ENCODE measurements at places on chromosomes 5 and 9.

GRCh38 chr9:97673922-97674321 lies 23.2 kb downstream of the XPA start:
- no peak for DNase-seq

DNA sequence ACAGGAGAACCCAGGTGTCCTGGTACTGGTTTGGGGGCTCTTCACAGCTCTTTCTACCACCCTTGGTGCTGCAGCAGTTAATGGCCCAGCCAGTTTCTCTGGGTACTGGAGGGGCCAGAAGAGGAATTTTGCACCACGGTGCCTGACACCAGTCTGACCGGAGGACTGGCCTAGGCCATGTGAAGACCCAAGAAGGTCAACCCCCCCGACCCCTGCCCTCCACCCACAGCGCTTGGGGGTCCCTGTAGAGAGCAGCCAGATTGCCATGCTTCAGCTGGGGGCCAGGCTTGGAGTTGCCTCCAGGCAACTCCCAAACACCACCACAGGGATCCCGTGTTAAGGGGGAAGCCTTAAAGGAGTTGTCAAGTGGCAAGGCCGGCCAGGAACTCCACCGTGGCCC lies 6.2 kb downstream of the ARSI start:
- DNase-seq = no peak

GRCh38 chr9:75891277-75891741 lies 836 bp downstream of the PCSK5 start:
- no peak for DNase-seq

GRCh38 chr5:112960315-112960714 lies 16.3 kb upstream of the DCP2 start:
- DNase-seq = no peak

- no peak for DNase-seq
Observed at GRCh38 chr5:161685461-161685860, at the start of gene GABRA6. TSS of gene GABRA6 (plus strand) at chr5:161685721. CDS start at chr5:161685990, 269 bp downstream.

DNA sequence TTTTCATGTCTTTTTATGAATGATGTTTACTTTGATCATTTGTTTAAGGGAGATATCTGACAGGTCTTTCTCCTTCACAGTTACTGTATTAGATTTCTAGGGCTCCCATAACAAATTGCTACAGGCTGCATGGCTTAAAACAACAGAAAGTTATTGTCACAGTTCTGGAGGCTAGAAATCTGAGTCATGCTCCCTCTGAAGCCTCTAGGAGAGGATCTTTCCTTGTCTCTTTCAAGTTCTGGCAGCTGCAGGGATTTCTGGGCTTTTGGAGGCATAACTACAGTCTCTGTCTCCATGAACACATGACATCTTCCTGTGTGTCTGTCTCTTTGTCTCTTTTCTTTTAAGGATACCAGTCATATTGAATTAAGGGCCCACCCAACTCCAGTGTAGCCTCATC lies 557.3 kb upstream of the SEMA6A start:
- DNase-seq = no peak

- DNase-seq = no peak
Observed at GRCh38 chr9:90385146-90385545, 257.5 kb downstream of the DIRAS2 start.

DNA sequence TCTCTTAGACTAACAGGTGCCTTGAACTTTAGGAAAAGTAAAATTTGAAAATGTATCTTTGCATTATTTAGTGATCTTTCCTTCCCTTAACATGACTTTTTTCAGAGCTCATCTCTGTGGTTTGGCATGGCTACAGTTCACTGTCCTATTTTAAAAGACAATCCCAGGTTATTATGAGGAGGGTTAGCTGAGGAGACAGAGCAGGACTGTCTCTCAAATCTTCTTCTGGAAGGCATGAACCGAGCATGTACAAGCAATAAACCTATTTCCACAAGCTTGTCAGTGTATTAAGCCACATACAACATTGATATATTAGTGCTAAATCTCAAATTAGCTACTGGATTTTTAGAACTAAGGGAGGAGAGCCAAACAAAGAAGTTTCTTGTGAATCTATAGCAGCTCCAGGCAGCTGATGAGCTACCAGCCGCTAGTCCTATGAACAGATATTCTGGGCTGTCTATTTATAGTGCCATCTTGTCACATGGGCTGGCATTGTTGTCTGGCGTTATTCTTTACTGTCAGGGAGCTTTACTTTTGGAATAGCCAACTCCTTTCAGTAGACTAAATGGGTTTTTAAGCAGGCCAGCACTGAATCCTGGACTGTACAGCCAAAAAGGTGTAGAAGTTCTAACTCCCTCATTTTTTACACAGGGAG lies 171.2 kb upstream of the ACTBL2 start:
- DNase-seq = no peak

- DNase-seq = no peak
Observed at GRCh38 chr9:98641695-98642094, 67.0 kb downstream of the GABBR2 start.

DNA sequence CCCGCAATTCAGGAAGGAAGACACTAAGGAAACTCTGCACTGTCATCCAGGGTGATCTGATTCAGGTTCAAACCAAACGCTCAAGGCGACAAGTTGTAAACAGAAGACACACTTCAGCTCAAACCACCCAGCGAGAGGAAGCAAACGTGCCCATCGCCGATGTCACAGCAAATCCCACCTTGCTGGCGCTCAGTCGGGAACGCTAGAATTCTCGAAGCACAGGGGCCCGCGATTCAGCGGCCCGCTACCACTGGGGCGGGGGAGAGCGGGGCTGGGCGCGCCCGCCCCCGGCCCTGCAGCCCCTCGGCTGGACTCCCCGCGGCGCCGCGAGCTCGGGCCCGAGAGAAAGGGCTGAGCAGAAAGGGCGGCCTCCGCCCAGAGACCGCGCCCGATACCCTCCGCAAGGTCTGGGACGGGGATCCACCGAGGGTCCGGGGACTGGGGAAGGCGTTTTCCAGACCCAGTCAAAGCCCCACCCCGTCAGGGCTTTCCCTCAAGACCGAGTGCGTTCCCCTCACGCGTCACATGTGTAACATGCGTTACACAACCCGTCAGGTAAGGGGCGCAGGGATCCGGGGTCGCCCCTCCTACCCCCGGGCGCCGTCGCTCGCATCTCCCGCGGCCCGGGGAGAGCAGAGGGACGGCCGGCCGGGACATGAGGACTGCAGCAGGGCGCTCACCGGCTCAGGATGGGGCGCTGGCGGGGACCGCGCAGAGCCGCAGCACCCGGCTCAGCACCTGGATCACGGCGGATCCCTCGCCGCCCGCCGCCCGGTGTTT lies 469 bp downstream of the AGTPBP1 start:
- DNase-seq = peak; percentile 37

- DNase-seq = no peak
Observed at GRCh38 chr5:150764530-150764929, 5.7 kb upstream of the DCTN4 start.

DNA sequence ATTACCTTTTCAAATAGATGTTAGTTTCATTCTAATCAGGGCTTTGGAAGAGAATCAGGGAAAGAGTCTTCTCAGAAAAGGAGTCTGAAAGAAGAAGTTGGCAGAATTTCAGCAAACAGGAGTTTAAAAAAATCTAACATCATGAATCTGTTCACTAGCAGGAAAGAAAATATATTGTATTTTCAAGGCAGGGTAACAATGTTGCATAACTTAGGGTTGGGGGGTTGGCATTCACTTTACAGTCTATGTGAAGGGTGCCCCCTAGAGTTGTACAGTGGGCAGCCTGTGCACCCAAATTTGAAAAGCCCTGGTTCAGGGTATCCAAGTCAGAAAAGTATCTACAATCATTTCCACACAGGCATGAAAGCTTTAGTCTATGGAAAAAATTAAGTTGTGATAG lies 348.4 kb upstream of the SLC30A5 start:
- no peak for DNase-seq

DNA sequence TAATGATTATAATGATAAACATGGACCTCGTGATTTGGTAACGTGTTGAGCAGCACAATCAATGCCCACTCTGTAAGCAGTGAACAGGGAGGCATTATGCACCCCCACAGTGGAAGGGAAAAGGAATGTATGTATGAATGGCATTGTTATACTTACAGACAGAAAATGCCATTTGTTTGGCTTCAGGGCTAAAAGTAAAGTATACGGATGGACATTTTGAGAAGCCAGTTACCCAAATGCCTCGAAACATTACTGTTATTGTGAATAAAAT lies 260.2 kb upstream of the PPP1R2B start:
- no peak for DNase-seq

DNA sequence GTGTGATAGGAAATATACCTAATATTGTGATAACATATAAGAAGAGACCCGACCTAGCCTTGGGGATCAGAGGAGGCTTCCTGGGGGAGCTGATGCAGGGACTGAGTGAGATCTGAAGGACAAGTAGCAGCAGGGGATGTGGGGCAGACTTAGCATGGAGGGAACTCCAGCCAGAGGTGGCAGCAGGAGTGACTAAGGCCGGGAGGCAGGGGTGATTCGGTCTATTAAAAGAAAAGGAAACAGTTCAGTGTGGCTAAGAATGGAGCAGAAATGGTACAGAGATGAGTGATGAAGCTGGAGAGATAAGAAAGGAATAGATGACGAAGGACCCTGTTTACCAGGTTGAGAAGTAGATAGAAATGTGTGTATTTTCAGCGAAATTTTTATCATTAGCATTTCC lies 408.8 kb downstream of the ENC1 start:
- DNase-seq = no peak
